Frontal cortex (tissue), 4 donors: ENCODE measurements at places on chromosomes 11 and 22.

GRCh38 chr11:62806611-62807121, 1.4 kb upstream of the NXF1 start:
- no peak for DNase-seq

- no peak for DNase-seq
These were observed 2.0 kb upstream of the UEVLD start for GRCh38 chr11:18590571-18590970.

DNA sequence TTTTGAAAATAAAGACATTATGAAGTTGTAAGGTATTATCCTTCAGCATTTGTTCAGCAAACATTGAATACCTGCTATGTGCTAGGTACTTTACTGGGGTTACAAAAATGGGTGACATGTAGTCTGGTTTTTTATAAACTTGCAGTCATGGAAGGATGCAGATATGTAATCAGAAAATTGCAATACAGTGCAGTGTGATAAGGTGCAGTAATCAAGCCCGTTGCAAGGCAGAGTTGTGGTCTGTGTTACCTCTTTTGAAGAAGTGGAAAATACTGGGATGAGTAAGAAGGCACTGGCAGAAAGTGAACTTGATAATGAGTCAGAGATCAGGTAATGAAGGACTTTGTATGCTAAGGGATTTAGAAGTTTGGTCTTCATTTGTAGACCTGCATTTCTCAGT, 8.1 kb downstream of the FBXO7 start:
- no peak for DNase-seq

DNA sequence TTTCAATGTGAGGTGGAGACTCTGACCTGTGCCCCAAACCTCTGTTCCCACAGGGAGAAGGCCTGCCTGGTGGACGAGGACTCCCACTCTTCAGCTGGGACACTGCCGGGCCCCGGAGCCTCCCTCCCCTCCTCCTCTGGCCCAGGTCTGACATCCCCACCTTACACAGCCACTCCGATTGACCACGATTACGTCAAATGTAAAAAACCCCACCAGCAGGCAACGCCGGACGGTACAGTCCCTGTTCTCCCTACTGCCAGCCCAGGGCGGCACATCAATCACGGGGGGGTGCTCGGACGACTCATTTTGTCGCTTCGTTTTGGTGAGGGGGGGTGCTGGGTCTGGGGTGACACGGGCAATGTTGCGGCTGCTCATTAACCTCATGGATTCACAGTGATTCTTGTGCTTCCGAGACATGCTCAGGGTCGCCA, 83.3 kb upstream of the SUSD2 start:
- DNase-seq = no peak

- no peak for DNase-seq
These were observed 187.1 kb upstream of the DDI1 start for GRCh38 chr11:103849366-103849765.

- DNase-seq = no peak
These were observed 30.9 kb downstream of the PHF21A start for GRCh38 chr11:46090375-46090774.
